ENCODE measurements at places on chromosomes 6 and 20.

DNA sequence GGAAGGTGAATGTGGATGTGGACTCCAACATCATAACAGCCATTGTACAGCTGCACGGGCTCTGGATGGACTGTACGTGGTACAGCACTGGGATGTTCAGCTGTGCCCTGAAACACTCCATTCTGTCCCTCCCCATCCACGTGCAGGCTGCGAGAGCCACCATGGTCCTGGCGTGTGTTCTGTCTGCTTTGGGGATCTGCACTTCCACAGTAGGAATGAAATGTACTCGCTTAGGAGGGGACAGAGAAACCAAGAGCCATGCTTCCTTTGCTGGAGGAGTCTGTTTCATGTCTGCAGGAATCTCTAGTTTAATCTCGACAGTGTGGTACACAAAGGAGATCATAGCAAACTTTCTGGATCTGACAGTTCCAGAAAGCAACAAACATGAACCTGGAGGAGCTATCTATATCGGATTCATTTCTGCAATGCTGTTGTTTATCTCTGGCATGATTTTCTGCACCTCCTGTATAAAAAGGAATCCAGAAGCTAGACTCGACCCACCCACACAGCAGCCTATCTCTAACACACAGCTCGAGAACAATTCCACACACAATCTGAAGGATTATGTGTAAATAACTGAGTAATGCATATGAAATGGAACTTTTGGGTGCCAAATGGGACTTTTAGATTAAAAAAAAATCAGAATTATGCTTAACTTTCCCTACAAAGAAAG, 12.1 kb downstream of the CLDN20 start:
- DNase-seq = no peak

- peak; percentile 3 for DNase-seq
Observed at GRCh38 chr6:111011360-111012142, 29.7 kb downstream of the RPF2 start.

DNA sequence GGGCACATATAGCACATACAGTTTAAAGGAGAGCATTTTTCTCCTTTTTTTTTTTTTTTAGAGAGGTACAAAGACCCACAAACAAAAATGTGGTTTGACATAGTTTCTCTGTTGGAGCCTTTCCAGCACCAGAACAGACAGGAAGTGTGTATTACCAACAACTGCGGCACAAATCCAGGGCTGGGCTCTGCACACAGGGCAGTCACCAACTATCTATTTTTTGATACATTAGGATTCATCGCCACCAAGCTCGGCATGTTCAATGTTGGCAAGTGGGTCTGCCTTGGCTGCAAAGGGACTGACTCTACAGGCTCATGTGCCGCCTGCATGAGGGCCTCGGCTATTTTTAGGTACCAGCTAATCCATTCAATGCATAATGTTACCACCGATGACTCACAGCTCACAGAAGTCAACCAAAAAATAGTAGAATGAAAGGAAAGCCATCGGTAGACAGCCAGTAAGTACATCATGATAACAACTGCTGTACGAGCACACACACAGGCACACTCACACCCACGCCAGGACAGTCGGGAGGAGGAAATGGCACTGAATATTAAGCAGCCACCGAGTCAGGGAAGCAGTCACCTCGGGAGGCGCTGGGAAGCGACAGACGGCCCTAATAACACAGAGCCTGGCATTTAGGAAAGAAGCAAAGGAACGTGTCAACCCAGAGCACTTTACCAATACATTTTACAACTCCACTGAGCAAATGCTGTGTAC, 81.6 kb downstream of the GMPR start:
- no peak for DNase-seq

DNA sequence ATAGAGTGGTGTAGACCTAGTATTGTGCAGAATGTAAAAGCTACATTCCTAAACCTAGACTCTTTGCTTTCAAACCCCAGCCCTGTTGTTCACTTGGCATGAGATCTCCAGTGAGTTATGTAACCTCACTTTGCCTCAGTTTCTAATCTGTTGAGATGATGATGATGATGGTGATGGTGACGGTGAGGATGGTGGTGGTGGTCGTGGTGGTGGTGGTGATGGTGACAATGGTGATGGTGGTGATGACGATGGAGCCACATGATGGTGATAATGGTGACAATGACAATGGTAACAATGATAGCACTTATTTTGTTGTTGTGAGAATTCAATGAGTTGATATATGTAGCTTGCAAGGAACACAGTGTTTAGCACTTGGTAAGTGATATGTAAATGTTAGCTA, 80.3 kb downstream of the FAXC start:
- DNase-seq = no peak

Measured in NCI-H524 treated with DMSO at 0.1 percent for 48 hours (cell line).